Suprapubic skin (tissue), 4 donors: ENCODE measurements at places on chromosomes 4 and X.

GRCh38 chr4:20273793-20274192 lies 22.1 kb downstream of the SLIT2 start:
- H3K27me3 ChIP-seq: no peaks in the 10 kb centered on the region
- H3K4me1 ChIP-seq: no peaks in the 10 kb centered on the region
- DNase-seq: no peak

DNA sequence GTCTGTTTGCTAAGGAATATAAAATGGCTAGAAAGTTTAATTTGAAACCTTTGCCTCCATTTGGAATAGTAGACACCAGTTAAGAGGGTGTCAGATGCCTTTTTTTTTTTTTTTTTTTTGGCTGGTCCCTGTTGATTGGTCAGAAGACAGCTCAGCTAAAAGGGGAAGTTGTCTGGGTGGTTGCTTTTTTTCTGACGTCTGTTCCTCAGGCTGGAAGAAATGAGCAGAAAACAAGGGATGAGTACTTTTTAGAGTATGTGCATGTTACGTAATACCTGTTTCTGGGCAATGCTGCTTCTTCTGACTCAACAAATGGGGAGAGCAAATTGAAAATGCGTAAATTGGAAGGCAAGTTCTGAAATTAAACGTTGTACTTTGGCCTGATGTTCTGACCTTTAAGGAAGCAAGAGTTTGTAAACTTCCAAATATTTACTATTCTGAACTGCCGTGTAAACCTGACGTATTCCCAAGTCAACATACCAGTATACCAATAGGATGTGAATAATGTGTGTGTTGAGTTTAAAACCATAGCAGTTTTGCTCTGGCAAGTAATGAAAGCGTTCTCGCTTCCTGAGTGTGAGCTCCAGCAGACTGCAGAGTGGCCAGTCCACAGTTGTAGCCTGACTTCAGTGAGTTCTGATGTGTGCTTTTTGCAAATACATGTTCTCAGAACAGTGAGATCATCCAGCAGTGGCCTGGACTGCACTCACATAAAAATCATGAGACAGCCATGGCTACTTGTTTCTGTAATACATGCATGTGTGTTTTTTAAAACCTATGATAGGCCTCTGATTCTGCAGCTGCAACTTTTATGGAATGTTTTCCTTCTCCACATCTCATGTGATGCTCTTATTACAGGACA lies 1.7 kb downstream of the SAT1 start:
- H3K27ac ChIP-seq: peak overlapping the region; percentile 93
- no peaks in the 10 kb centered on the region for H3K27me3 ChIP-seq
- H3K4me3 ChIP-seq: peak overlapping the region; percentile 64
- H3K36me3 ChIP-seq: no peaks in the 10 kb centered on the region
- peaks cover 4% of the 10 kb centered on the region for H3K4me1 ChIP-seq

GRCh38 chrX:43805579-43805978 lies 76.7 kb downstream of the MAOB start:
- H3K27me3 ChIP-seq: no peaks in the 10 kb centered on the region
- no peak overlapping the region for H3K4me3 ChIP-seq
- no peak overlapping the region for H3K27ac ChIP-seq
- H3K4me1 ChIP-seq: no peaks in the 10 kb centered on the region
- DNase-seq: no peak

DNA sequence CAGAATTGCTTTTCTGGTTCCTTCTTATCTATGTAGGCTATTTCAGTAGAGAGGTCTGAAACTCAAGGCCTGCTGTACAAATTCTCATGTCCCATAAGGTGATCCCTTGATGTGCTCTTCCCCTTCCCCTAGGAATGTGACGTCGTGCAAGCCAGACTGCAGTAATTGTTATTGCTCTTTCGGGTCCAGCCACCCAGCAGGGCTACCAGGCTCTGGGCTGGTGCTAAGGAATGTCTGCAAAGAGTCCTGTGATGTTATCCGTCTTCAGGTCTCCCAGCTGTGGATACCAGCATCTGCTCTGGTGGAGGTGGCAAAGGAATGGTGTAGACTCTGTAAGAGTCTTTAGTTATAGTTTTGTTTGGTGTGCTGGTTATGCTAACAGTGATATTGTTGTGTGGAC lies 378.7 kb downstream of the C4orf33 start:
- DNase-seq: no peak
- H3K27ac ChIP-seq: no peak overlapping the region

DNA sequence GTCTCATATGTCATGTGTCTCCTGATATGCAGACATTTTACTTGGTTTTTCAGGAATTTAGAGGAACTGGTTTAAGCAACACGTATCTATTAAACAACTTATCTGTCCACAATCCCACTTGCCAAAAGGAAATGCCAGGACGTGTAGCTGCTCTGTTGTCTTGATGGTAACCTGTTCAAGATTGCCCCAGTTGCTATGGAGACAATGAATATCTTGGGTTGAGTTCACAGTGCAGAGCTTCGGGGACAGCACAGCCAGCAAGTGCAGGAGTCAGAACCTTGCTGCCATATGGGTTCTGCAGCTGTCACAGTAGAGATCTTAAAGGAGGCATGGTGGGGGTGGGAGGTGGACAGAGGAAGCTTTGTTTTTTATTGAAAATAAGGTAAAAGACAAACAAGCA lies 28.7 kb upstream of the FAM9B start:
- no peak overlapping the region for H3K27ac ChIP-seq
- no peak overlapping the region for H3K4me3 ChIP-seq
- H3K4me1 ChIP-seq: no peaks in the 10 kb centered on the region
- DNase-seq: no peak

DNA sequence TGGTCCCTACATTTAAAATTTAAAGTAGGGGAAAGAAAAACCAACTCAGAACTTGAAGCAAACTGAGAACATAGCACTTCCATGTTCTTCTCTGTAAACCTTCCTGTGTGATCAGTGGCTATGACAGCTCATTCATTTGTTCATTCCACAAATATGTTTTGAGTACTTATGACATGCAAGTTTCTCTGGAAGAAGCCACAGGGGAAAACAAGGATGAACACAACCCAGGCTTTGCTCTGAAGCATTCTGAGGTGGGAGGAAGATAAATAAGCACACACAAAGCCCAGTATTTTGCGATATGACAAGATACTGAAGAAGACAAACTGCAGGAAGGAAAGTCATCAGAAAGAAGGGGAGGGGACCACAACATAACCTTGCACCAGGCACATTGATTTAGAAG lies 96.4 kb downstream of the CHIC2 start:
- no peaks in the 10 kb centered on the region for H3K27me3 ChIP-seq
- no peak overlapping the region for H3K27ac ChIP-seq
- no peaks in the 10 kb centered on the region for H3K4me1 ChIP-seq
- H3K36me3 ChIP-seq: no peaks in the 10 kb centered on the region
- DNase-seq: no peak

DNA sequence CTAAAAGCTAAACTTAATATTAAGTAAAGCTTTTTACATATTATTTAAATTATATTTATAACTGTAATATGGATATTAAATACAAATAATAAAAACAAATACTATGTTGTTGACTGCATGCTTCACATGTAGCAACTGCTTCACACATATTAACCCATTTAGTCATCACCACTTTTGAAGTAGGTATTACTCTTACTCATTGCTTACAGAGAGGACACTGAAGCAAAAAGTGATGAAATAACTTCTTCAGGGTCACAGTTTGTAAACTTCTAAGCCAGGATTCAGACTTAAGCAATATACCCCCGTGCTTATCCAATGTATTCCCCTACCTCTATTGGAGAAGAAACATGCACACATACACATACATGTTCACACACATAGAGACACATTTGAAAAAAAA lies 166.6 kb downstream of the DKK2 start:
- no peak overlapping the region for H3K27ac ChIP-seq
- H3K4me1 ChIP-seq: no peaks in the 10 kb centered on the region
- H3K27me3 ChIP-seq: no peaks in the 10 kb centered on the region

- DNase-seq: no peak
- H3K4me3 ChIP-seq: no peak overlapping the region
- H3K27ac ChIP-seq: no peak overlapping the region
- no peaks in the 10 kb centered on the region for H3K27me3 ChIP-seq
- H3K36me3 ChIP-seq: no peaks in the 10 kb centered on the region
Measured at GRCh38 chrX:133541021-133541420, 125.7 kb upstream of the GPC4 start.

DNA sequence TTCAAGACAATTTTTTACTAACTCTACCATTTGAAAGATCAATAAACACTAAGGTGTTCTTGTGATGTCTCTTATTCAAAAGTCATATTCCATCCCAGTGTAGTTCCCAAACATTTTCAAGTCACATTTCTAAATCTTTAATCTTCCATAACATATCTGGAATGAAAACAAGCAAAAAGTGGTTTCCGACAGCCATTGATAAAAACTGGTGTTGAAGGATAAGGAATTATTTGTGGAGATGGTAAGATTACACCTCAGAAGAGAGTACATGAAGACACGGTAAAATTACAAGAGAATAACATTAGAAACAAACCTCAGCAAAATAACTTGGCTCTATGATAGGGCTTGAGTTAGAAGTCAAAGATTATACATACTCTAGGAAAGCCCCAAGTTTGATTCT lies 4.3 kb downstream of the CHIC2 start:
- H3K4me3 ChIP-seq: no peak overlapping the region
- DNase-seq: no peak
- no peak overlapping the region for H3K27ac ChIP-seq
- H3K4me1 ChIP-seq: peaks cover 59% of the 10 kb centered on the region
- no peaks in the 10 kb centered on the region for H3K36me3 ChIP-seq

- no peaks in the 10 kb centered on the region for H3K4me1 ChIP-seq
- no peaks in the 10 kb centered on the region for H3K36me3 ChIP-seq
- H3K27me3 ChIP-seq: no peaks in the 10 kb centered on the region
- no peak overlapping the region for H3K27ac ChIP-seq
- no peak overlapping the region for H3K4me3 ChIP-seq
Measured at GRCh38 chrX:32937043-32937442, 274.3 kb downstream of the DMD start.

GRCh38 chrX:3589474-3589873 lies 124.0 kb downstream of the PRKX start:
- no peaks in the 10 kb centered on the region for H3K36me3 ChIP-seq
- H3K27ac ChIP-seq: no peak overlapping the region
- no peak for DNase-seq
- no peaks in the 10 kb centered on the region for H3K27me3 ChIP-seq
- H3K4me3 ChIP-seq: no peak overlapping the region

DNA sequence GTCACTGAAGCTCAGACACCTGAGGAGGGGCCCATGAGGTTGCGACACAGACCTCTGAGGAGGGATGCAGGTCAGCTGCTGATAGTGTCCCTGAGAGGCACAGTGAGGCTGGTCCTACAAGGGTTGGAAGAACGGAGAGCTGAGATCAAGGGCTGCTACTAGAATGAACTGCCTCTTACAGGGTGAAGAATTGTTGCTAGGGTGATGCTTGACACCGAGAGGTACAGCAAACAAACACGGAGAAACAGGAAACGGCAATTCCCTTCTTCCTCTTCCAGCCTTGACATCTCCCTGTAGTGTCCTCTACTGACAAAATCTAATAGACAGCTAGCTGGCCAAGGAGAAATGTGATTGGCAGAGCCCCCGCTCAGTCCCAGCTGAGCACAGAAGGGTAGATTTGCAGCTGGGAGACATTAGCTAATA lies 11.8 kb upstream of the HPGDS start:
- H3K27ac ChIP-seq: no peak overlapping the region
- H3K4me3 ChIP-seq: no peak overlapping the region
- no peaks in the 10 kb centered on the region for H3K36me3 ChIP-seq
- DNase-seq: no peak
- no peaks in the 10 kb centered on the region for H3K27me3 ChIP-seq

- H3K27ac ChIP-seq: no peak overlapping the region
- no peak for DNase-seq
- H3K4me3 ChIP-seq: no peak overlapping the region
Measured at GRCh38 chrX:71998836-71999509, 88.3 kb downstream of the NHSL2 start.
